ENCODE measurements at places on chromosomes 1 and 21. TPM values are rescaled to one million over a fixed set of nuclear protein-coding genes. Genes with fewer than 3 reads are reported as not detected.

Gene CD52
- 13,094 TPM for polyA plus RNA-seq

Gene DMBX1
- not detected for polyA plus RNA-seq

Gene SPRR2F
- polyA plus RNA-seq: not detected

Gene LCE3D
- not detected for polyA plus RNA-seq

Gene AMY2A
- not detected for polyA plus RNA-seq

Gene MROH7
- polyA plus RNA-seq: not detected

Gene PTPRF
- not detected for polyA plus RNA-seq

Gene CREG1
- polyA plus RNA-seq: 9.9 TPM

Gene CD1C
- polyA plus RNA-seq: 58.4 TPM

Gene MMP23B
- 0.74 TPM for polyA plus RNA-seq

DNA sequence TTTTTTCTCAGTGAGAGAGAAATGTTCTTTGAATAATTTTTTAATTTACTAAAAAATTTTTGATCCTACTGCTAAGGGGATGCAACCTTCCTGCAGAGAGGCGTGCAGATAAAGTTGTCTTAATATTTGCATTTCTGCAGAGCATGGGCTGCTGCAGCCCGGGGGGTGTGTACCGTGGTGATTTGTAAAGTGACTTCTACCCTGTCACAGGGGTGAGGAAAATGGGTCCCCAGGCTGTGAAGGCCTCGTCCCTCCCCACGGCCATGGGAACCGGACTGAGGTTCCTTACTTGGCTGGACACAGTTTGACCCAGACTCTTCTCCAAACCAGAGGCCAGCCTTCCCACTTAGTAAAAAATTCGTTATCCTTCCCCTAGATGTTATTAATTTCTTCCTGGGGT is 9.5 kb upstream of the C1orf174 start:
- DNase-seq: no peak

DNA sequence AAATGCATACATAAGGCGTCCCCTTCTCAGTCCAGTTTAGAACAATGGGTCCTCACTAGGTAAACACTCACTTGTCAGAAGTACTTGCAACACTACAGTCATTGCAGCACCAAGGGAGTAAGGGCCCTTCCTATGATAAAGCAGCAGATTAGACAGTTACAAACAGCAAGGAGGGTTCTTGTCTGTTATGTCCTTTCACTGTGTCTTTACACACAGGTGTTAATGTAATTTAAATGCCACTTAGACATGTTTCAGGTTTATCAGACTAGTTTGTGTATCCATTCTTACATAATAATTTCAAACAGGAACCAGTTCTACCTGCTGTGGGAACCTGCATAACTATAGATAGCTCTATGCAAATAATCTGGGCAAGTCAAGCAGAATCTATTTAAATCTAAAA is 105.6 kb upstream of the USH2A start:
- peak; percentile 52 for DNase-seq

DNA sequence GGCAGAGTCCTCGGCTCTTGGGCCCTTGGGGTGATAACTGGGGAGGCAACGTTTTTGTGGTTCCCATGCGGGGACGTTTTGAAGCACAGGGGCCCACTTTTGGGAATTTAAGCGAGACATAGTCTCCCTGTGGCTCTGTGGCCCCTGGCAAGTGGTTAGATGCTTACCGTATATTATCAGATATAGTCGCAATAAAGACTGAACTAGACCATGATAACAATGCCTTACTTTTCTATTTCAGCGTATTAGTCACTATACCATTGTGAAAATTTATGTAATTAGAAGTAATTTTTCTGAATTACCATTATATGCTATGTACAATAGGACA is 538 bp upstream of the RCAN1 start:
- no peak for DNase-seq

DNA sequence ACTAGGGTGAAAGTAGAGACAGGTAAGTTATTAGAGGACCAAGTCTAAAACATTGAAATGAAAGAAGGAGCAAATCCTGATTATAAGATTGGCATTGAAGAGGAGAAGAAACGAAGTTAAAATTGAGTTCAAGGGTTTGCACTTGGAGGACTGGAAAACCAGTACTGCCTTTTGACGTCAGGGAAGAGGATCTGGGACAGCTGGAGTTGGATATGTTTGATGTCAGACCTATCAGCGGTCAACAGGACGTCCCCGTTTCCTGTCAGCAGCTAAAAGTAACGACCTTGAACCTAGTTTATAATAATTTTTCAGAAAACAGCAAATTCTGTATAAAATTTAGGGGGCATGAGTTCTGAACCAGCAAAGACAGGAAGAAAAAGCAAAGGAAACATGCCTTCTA is 1.2 kb upstream of the NID1 start:
- no peak for DNase-seq

GRCh38 chr1:74579425-74579824 is 67.0 kb upstream of the LRRC53 start:
- no peak for DNase-seq

DNA sequence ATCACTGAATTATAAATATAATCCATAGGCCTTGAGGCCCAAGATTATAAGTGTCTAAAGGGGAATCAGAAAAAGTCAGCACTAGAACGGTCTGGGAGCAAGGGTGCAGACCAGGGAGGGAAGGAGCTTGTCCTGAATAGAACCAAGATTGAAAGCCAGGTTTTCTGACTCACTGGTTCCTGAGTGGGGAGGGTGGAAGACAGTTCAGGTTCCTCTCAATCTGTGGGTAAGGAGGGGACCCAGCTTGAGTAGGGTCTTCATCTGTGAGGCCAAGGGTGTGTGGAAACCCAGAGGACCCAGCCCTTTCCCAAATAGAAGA is 842 bp downstream of the LENEP start:
- DNase-seq: no peak

DNA sequence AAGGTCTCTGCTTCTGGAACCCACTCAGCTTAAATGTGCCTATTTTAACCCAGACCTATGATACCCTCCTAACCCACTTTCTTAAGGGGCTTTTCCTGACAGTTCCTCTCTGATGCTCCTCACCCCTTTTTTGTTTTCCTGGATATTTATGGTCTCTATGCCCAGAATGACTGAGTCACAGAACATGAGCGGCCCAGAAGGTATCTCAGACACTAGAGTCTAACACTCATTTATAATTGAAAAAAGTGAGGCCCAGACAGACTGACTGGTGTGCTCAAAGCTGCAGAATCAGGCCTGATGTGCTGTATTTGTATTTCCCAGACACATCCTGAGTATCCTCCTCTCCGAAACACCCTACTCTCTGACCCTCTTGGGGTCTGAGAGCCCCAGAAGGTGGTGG is 44.0 kb downstream of the LRRC71 start:
- no peak for DNase-seq

- DNase-seq: peak; percentile 62
These were observed at the start of gene IL20 for GRCh38 chr1:206864939-206865671. TSS of gene IL20 (plus strand) at chr1:206865623. CDS start at chr1:206865853, 230 bp downstream.

DNA sequence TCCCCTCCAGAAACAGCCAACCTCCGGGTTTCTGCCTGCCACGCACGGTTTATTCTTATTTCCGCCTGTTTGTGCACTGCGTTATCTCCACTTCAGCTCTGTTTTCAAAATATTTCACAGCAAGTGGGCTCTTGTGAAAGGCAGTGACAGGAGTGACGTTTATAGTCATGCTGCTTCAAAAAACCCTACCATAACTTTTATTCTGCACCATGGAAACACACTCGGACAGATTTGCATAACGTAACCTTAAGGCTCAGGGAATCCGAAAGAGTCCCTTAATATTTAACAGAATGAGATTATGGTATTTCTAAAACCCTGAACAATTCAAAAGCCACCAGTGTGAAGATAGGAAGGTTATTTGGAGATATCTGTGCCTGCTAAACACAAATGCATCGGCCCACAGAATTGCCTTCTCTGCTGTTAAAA is 782 bp upstream of the SDE2 start:
- DNase-seq: peak; percentile 85

DNA sequence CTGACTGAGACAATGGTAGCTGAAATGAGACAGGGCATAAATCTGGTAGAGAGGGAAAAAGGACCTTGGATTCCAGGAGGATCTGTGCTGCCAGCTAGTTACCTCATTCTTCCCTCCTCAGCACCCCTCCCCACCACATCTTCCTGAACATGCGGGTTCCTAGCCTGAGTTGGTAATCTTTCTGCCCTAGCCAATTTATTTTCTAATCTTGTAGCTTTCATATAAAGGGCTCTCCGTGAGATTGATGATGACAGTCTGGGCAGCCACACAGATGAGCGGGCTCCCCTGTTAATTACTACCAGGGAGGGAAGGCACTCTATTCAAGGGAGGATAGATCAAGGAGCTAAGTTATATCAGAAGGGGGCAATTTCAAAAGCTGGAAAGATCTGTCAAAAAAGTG is 20.2 kb downstream of the ARHGEF11 start:
- no peak for DNase-seq

- DNase-seq: no peak
These were observed 5.8 kb upstream of the LCE6A start for GRCh38 chr1:152836870-152837269.

GRCh38 chr1:206912445-206913095 is 9.2 kb downstream of the FCMR start:
- peak; percentile 69 for DNase-seq

GRCh38 chr1:176785056-176785455 is 322.1 kb downstream of the PAPPA2 start:
- no peak for DNase-seq

GRCh38 chr1:87853576-87854351 is 525.1 kb downstream of the LMO4 start:
- no peak for DNase-seq

DNA sequence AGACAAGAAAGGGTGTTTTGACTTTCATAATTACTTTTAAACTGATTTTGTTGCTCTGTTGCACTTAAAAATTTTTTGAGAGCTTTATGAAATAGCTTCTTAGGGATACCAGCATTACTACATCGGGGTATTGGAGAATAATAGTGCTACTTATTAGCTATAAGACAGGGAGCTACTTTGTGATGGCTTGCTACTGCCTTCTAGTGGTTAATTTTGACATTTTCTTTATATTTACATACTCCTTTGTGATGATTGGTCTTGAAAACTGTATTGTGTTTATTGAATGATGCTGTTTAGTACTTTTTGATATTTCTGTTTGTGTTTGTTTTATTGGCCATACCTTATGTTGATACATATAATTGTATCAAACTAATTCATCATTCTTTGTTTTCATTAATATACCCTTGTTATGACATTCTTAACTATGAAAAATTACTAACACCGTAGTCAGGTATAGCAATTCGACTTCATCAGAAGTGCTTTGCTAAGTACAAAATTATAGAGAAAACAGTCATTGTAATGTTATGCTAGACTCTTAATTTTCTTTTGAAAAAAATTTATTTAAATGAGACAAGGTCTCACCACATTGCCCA is 85.5 kb downstream of the CLIC4 start:
- DNase-seq: peak; percentile 49

GRCh38 chr1:54667797-54668196 is 26.2 kb downstream of the MROH7 start:
- no peak for DNase-seq

- DNase-seq: peak; percentile 39
These were observed 8.8 kb upstream of the CTBS start for GRCh38 chr1:84582802-84583587.

GRCh38 chr1:93095804-93096585 is 16.9 kb downstream of the MTF2 start:
- no peak for DNase-seq

- no peak for DNase-seq
These were observed 71.2 kb upstream of the ZC3H12A start for GRCh38 chr1:37403166-37403565.

DNA sequence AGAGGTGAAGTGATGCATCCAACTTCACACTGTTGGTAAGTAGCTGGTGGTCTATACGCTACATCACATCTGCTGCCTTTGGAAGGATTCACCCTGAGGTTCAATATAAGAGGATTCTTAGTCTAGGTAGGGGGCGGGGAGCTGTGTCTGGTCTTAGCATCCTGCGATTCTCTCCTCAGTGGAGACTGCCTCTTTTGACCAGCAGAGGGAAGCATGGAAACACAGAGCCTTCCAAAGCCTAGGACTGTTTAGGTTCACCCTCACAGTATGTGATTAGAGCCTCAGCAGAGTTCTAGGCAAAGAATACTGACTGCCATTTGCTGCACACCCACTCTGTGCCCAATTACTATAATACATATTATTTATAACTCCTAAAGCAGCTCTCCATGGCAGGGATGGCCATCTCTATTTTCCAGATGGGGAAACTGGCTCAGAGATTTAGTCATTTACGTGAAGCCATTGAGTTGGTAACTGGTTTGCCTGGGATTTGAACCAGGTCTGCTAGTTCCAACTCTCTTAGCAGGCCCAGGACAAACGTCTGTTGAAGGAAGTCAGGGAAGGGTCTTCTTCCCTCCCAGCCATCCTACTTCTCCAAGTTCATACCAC is 28.9 kb upstream of the EFCAB14 start:
- DNase-seq: no peak

DNA sequence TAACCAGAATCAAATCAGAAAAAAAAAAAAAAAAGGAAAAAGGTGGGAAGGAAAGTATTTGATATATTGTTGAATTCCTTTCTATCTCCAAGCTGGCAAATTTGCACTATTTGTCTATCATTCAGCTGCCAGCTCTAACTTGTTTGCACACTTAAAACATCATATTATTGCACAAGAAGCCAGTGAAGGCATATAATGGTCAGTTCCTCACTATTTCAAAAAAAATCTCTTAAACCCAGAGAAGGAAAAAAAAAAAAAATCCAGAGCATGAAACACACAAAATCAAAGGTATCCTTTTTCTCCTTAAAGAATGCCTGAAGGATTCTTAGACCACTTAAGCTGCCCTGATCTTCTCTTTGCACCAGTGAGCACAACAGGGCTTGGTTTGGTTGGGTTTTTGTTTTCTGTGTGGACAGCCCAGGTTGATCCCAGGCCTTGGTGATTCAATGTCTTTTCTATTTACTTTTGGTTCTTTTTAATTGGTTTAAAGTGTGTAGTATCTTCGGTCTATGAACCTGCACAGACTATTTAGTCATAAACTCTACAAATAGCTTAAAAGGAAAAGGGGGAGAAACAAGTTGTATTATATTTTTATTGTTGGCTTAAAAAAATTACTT is 40.2 kb downstream of the DUSP10 start:
- no peak for DNase-seq

DNA sequence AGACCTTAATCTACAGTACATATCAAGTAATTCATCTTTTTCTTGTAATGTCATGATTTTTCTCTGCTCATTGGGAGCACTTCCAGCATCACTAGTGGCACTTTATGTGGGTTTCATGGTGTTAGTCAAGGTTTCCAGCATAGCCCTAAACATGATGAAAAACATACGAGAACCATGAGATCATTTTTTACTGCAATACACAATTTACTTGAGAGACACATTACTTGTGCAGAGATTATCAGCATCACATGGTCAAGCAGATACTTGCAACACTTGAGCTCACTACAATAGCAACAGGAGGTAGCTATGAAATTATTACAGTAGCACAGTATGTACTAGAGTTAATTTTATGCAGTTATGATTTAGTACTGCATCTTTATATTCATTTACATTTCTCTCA is 36.4 kb downstream of the ITGB3BP start:
- no peak for DNase-seq

DNA sequence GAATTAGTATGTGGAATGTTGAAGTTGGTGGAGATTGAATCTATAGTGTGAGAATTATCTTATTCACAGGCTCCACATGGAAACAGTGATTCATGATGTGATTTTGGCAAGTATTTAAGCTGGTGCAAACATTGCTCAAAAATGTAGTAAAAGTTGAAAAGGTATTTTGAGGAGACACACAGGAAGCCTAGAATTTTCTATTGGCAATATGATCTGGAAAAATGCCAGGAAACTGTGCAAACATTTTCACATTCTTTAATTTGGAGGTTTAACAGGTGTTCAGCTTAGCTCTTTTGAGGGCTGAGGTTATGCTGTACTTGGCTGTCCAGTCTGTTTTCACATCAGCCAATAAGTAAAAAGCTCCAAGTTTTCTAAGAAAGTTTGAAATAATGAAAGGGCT is 327.3 kb downstream of the RWDD3 start:
- DNase-seq: no peak

GRCh38 chr1:76933847-76934815 is 66.9 kb downstream of the ST6GALNAC5 start:
- no peak for DNase-seq

All from naive B cell (primary cell).